Stimulated activated naive B cell treated with anti-CD40 and anti-IgM and Interleukin-4, amounts not matched to agents 10 μg/mL and 1 μg/mL and 100 μg/mL, for 72 hours (primary cell): ENCODE measurements at places on chromosomes 12 and 14.

GRCh38 chr14:71799841-71800240, 132.4 kb upstream of the RGS6 start:
- no peak for DNase-seq

GRCh38 chr14:51253880-51254279, 13.8 kb downstream of the TMX1 start:
- no peak for DNase-seq

DNA sequence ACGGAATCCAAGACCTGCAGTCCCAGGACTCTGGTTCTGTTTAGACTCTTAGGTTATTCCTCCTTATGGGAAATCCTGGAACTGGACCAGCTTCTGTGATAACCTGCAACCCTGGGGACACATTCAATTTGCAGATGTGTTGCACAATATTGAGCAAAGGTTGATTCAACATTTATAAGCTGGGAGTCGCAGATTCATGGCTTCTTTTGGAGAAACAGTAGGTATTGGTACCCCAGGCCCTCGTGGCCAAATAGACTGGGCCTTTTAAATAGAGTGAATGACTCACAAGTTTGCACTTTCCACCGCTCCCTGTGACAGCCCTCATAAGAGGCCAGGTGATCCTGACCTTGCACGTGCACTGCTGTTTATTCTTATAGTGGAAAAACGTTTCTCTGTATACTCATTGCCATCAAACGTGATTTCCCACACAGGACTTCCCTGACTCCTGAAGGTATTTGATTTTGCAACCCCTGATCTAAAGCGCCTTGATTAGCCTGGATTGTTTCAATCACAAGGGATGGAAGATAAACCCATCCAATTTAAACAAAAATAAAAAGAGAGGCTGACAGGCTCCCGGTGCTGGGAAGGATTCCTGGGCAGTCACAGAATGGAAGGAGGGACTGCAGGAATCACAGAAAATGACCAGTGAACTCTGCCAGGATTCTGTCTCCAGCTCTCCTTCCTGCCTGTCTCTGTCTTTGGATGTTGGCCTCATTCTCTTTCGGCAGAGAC, 98.0 kb downstream of the VCPKMT start:
- DNase-seq: no peak

DNA sequence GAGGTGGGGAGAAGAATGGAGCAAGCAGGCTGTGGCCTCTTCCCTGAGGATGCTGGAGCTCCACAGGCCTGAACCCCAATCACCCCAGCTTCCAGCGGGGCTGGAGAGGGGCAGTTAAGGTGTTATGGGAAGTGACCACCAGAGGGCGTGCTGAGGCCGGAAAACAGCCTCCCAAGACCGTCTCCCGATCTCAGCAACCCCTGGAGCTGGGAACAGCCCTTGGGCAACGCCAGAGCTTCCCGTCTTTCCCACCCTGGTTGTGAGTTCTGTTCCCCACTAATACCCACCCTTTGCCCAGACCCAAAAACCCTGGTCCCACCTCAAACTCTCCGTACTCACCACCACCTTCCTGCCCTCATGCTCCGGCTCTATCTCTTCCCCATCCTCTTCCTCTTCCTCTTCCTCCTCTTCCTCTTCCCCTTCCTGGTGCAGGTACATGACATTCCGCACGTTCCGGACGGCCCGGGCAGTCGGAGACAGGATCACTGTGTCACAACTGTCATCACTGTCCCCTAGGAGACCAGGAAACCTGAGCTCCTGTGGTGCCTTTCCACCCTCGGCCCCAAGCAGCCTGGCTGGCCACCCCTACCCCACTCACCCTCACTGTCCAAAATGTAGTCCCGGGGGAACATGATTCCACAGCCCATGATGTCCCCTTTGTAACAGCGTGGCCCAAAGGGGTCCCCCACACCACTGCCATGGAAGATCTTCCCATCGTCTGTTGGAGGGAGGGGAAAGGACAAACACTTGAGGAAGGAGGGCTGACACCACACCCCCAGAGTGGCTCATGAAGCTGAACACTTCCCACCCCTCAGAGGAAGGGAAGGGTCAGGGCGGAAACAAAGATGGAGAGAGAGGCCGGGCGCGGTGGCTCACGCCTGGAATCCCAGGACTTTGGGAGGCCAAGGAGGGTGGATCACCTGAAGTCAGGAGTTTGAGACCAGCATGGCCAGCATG, 12.9 kb downstream of the SPRYD3 start:
- DNase-seq: no peak

DNA sequence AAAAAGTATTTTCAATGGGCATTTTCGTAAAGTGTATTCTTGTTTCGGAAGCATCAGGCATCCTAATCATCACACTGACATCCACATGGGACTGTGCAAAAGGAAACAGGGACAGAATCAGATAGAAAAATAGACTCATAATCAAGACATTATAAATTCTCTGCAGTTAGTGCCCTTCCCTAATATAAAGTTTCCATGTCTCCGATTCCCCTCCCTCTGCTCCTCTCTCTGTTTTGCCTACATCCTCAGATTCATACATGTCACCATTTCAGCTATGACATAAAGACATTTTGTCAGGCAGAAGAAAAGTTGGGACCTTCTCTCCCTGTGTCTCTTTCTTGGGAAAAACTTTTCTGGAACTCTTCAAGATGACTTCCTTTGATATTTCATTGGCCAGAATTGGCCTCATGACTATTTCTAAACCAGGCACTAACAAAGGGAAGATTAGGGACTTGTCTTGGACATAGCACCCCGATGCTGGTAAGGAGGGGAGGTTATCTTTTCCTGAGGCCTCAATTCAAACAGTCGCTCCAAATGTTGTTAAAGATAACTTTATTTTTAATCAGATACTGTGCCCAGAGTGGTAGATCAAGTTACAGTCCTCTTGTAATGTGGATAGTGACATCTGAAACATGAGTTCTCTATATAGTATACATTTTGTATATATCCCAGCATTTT, 212.1 kb upstream of the BTG1 start:
- no peak for DNase-seq

DNA sequence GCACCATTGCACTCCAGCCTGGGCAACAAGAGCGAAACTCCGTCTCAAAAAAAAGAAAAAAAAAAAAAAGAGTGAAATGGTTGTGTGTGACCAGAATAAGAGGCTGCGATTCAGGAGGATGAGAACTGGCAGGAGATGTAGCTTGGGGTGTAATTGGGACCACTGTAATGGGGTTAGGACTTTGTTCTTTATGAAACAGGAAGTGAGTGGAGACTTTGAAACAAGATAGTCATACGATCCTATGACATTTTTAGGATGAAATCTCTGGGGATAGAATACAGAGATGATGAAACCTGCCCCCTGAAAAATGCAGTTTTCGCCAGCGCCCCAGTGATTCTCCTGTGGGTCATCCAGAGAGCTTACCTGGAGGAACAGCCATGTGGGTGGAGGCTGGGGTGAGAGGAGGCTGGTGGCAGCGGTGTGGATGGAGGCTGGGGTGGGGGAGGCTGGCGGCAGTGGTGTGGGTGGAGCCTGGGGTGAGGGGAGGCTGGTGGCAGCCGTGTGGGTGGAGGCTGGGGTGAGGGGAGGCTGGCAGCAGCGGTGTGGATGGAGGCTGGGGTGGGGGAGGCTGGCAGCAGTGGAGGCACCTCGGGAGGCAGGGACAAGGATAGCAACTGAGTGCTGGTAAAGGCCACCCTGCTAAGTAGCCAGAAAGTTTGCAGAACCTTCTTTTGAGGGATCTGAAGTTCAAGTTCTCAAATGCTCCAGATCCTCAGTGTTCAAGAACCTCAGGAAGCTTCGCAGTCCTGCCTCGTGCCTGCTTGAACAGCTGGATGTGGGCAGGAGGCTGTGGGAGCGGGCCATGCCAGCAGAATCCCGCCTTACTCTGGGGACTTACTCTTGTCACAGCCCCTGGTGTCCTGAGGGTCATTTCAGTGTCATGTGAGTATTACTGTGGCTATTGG, 20.2 kb downstream of the FBXL14 start:
- DNase-seq: no peak

- no peak for DNase-seq
These were observed 607.6 kb upstream of the FLRT2 start for GRCh38 chr14:84922370-84922769.

- DNase-seq: no peak
These were observed 48.7 kb downstream of the ACADS start for GRCh38 chr12:120774169-120774916.

DNA sequence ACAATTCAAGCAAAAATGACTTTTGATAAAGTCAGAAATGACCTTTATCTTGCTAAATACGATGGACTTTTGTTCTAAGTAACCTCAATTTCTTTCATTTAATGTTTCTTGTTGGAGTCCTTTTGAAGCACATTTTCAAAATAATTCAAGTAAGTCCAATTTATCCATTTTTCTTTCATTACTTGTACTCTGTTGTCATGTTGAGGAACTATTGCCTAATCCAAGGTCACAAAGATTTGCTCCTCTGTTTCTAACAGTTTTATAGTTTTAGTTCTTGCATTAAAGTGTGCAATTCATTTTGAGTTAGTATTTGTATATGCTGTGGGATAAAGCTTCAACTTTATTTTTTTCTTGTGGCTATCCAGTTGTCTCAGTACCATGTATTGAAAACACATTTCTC, 66.7 kb downstream of the CCER1 start:
- DNase-seq: no peak

GRCh38 chr14:25150934-25151790, 101.2 kb upstream of the STXBP6 start:
- DNase-seq: no peak

- no peak for DNase-seq
These were observed 9.6 kb downstream of the KCNJ8 start for GRCh38 chr12:21764950-21765349.

DNA sequence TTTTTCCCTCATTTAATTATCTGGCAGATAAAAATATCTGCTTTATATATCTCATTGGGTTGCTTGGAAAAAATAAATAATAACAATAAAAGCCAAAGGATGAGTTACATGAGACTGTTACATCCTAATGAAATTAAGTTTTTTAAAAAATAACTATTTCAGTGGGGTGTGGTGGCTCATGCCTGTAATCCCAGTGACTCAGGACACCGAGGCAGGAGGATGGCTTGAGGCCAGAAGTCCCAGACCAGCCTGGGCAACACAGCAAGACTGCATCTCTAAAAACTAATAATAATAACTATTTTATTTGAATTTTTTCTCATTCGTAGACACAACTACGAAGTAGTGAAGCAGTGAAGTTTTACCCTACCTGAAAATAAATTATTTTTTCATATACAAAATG, 103.3 kb downstream of the BCAT1 start:
- DNase-seq: no peak

DNA sequence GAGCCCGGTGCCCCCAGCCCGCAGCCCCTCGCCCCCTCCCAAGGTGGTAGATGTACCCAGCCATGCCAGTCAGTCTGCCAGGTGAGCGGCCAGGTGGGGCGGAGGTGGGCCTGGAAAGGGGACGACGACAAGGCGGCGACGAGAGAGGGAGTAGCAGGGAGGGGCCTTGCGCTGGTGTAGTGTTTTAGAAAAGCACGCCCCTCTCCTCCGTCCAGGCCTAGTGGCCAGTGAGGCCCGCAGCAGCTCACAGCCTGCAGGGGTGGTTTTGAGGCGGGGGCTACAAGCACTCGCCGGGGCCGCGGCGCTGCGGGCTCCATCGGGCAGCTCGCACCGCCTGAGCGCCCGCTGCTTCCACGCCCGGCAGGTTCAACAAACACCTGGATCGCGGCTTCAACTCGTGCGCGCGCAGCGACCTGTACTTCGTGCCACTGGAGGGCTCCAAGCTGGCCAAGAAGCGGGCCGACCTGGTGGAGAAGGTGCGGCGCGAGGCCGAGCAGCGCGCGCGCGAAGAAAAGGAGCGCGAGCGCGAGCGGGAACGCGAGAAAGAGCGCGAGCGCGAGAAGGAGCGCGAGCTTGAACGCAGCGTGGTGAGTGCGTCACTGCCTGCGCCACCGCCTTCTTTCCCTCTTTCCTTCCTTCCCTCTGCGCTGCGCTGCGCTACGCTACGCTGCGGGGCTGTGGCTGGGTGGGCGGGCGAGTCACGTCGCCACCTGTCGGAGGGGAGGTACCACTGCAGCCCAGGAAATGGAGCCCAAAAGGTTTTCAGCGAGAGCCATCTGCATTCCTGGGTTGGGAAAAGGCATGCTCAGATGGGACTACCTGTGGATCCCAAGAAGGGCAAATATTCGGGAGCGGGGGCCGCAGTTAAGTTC, 5.9 kb upstream of the RNU7-1 start:
- peak; percentile 91 for DNase-seq

DNA sequence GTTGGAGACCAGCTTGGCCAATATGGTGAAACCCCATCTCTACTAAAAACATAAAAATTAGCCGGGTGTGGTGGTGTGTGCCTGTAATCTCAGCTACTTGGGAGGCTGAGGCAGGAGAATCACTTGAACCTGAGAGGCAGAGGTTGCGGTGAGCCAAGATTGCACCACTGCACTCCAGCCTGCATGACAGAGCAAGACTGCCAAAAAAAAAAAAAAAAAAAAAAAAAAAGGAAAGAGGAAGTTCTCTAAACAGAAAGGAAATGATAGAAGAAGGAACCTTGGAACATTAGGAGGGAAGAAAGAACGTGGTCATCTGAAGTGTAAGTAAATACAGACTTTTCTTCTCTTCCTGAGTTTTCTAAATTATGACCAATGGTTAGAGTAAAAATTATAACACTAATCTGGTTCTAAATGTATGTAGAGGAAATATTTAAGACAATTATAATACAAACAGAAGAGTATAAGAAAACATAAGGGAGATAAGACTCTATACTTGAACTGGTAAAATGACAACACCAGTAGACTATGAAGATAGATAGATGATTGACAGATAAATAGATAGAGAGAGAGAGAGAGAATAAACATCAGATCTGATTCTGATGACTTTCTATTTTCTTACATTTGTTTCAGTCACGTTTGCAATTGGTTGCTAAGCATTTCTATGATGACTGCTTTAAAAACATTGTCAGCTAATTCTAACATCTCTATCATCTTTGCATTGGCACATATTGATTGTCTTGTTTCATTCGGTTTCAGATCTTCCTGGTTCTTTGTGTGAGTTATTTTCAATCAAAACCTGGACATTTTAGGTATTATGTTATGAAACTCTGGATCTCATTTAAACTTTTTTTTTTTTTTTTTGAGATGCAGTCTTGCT, 12.9 kb upstream of the CORO1C start:
- DNase-seq: no peak

DNA sequence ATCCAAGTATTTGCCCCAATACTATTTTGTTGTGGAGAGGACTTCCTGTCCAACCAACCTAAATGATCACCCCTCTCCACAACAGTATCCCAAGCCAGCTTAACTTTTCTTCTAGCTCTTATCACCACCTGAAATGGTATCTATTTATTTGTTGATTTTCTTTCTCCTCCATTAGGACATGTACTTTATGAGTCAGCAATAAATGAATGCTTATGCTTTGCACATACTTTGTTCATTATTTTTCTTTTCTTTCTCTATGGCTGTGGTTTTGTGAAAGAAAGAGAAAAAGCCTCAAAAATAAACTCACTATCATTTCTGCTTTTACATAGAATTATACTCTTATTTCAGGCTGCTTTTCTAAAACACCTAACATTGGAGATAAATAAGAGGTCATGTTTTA, 371.3 kb downstream of the NELL2 start:
- DNase-seq: no peak

GRCh38 chr12:50642035-50642451, 121.9 kb upstream of the ATF1 start:
- DNase-seq: no peak

GRCh38 chr14:91350813-91351511, 66.7 kb downstream of the CCDC88C start:
- no peak for DNase-seq
